ENCODE measurements at places on chromosomes 2 and 18. TPM values are rescaled to one million over a fixed set of nuclear protein-coding genes. Genes with fewer than 3 reads are reported as not detected.

GRCh38 chr18:39635192-39635591 is 2069.6 kb upstream of the CELF4 start:
- DNase-seq = no peak

DNA sequence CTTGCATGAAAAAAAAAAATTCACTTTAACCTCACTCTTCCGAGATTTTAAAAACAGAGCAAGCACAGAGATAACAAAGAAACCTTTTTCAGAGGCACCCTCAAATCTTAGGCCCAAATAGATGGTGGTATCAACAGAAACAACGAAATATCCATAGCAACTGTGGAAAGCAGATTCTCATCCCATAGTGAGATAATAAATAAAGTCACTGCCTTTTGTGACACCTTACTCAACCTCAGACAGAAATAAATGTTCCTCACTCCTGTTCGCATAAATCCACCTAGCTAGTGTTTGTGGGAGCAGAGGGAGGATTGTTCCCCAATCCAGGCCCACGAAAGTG is 60.9 kb upstream of the RTN4 start:
- DNase-seq = no peak

- DNase-seq = no peak
Observed at GRCh38 chr2:217297096-217297495, 437.2 kb upstream of the TNP1 start.

GRCh38 chr18:9758624-9759075 is 50.5 kb downstream of the RAB31 start:
- DNase-seq = no peak

DNA sequence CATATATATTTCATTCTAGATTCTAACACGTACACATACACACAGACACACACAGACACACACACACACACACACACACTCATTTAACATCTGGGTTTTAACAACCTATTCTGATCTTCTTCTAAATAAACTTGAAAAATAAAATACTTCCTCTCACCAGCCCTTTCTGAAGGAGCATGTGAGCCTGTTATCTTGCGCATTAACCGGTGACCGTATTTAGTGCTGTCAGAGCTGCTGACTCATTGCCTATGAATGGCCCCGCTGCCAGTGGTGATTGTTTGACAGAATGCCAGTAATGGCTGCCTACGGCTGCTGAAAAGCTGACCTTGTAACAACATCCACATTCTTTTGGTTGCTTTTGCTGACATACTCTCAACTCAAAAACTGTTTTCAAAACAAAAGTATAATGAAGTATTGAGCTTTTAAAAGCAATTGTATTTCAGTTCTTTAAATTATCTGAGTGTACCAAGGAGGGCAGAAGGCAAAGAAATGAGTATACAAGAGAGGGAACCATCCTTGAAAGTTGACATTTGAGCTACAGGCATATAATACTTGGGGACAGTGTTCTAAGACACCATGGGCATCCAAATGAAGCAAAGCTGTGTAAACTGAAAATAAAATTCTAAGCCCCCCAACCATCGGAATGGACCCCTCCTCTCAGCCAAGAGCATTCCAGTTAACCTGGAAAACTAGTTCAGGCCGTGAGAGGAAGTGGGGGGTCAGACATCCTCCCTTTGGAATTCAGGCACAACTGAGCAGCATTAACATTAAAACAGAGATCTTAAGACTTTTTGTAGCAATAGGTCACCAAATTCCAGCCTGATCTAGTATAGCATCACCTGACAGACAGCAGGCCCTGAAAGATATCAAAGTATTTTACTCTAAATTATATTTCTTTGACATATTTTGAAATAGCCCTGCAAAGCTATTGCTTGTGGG is 50.2 kb upstream of the DTNA start:
- DNase-seq = peak; percentile 80

RAPGEF4 gene
- 16.6 TPM for total RNA-seq

FASTKD1 gene
- total RNA-seq = 111 TPM

USP37 gene
- total RNA-seq = 6.6 TPM

CD8B2 gene
- not detected for total RNA-seq

- no peak for DNase-seq
Observed at GRCh38 chr2:226447338-226448300, 352.0 kb downstream of the IRS1 start.

IL36G gene
- total RNA-seq = not detected

DNA sequence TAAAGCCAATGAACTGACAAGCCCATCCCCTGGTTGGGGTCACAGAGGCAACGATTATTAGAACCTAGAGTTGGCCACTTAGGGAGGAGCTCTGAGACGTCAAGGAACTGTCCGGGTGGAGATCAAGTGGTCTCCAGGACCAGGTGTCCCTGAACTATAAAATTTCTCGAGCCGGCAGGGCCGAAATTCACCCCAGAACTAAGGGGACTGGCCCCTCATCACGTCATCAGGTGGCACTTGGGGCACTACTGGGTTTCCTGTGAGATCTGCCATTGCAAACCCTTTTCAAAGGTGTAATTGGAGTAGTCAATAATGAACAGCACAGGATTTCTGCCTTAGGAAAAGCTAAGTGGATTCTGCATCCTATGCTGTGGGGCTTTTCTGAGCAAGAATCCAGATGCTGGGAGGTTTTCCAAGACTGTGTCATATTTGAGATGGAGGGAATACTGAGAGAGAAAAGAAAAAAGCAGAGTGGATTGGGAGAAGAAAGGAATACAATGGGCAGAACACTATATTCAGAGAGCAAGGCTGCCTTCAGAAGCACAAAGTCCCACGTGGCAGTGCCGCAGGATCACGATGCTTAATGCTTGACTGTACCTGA is 113.6 kb downstream of the ALPK2 start:
- no peak for DNase-seq

- DNase-seq = no peak
Observed at GRCh38 chr2:143148011-143148410, 18.8 kb downstream of the ARHGAP15 start.

GPR39 gene
- total RNA-seq = not detected

DNA sequence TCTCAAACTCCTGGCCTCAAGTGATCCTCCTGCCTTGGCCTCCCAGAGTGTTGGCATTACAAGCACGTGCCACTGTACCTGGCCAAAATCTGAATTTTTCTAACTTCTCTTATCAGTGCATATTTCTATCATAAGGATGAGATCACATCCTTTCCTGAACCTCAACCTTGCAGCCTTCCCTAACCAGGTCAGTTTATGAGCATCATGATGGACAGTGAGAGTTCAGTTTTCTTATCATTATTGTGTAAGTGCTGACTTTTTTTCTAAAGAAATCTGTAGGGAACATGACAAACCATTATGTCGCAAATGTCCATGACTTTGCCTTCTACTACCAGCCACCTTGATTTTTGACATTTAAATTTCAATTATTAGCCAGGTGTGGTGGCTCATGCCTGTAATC is 31.5 kb downstream of the MRPL33 start:
- no peak for DNase-seq

- DNase-seq = no peak
Observed at GRCh38 chr18:11674119-11674518, 14.9 kb upstream of the GNAL start.

CYTIP gene
- total RNA-seq = 1.2 TPM

ACYP2 gene
- 60.3 TPM for total RNA-seq

GRCh38 chr2:70388813-70389212 is 86.9 kb upstream of the FAM136A start:
- DNase-seq = no peak

All from left ventricle myocardium superior (tissue), 1 donor.